ENCODE measurements at places on chromosomes 16 and 17. TPM values are rescaled to one million over a fixed set of nuclear protein-coding genes. Genes with fewer than 3 reads are reported as not detected.

DNA sequence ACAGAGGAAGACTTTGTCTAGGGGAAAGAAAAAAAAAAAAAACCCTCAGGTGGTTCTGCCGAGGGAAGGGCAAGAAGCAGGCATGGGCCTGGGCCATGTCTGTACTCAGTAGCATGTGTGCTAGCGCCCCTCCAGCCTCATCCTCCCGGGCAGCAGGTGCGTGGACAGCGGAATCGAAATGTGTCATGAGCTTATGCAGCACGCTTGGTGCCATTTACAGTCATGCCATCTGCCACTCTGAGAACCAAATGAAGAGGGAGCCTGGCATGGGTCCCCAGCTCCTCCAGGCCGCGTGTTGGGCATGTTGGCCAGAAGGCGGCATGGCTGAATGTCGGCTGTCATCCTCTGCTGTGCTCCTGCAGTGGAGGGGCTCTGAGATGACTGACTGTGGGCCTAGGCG lies 31.4 kb downstream of the CRAMP1 start:
- peaks cover 11% of the 10 kb centered on the region for H3K4me1 ChIP-seq
- H3K4me3 ChIP-seq = no peak overlapping the region
- no peaks in the 10 kb centered on the region for H3K27me3 ChIP-seq
- no peak overlapping the region for H3K27ac ChIP-seq

DNA sequence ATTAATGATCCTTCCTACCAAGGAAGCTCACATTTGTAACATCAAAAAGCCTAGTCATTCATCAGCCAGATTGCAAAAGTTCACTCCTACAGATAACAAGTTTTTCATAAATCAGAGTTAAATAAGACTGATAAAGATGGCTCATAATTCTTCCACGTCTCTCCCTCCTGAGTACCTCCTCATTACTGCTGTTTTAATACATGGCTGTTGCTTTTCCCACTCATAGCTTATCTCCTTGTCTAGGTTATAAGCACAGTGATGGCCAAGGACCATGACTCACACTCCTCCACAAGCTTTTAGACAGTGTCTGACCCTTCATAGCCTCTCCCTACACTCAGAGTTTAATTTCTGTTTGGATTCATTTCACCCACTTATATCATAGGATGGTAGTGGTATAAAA lies 100.9 kb upstream of the MON1B start:
- H3K27ac ChIP-seq = no peak overlapping the region
- H3K36me3 ChIP-seq = no peaks in the 10 kb centered on the region

GRCh38 chr16:58629733-58630640 lies at the start of gene CNOT1:
Gene CNOT1 (minus strand): TSS chr16:58629826. CDS start chr16:58599337, 30,489 bp downstream.
- H3K4me1 ChIP-seq = peaks cover 12% of the 10 kb centered on the region
- peak within 1 kb of the TSS; percentile 86 for H3K4me3 ChIP-seq

GRCh38 chr17:4174556-4174955 lies 31.6 kb downstream of the CYB5D2 start:
- peaks cover 5% of the 10 kb centered on the region for H3K4me1 ChIP-seq
- H3K36me3 ChIP-seq = peaks cover 100% of the 10 kb centered on the region
- H3K4me3 ChIP-seq = no peak overlapping the region
- DNase-seq = no peak
- no peak overlapping the region for H3K27ac ChIP-seq
- no peaks in the 10 kb centered on the region for H3K27me3 ChIP-seq

DNA sequence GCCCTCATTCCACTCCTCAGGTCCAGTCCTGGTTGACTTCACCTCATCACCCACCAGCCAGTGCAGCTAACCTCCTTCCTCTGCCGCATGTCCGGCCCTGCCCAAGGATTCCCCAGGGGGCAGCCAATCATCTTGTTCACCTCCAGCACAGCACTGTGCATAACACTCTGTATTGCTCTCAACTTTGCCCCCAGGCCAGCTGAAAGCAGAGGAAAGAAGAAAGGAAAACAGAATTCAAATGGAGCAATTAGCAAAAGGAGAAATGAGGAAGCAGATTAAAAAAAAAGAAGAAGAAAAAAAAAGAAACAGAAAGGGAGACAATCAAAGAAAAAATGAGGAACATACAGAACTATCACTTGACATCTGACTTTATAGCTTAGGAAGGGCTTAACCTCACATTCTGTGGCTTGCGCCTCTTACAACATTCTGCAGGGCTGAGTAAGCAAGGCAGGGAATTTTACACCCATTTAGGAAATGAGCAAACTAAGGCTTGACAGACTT lies 26.1 kb downstream of the GAS7 start:
- no peaks in the 10 kb centered on the region for H3K36me3 ChIP-seq
- H3K4me3 ChIP-seq = no peak overlapping the region
- no peak overlapping the region for H3K27ac ChIP-seq
- H3K4me1 ChIP-seq = peaks cover 61% of the 10 kb centered on the region
- DNase-seq = no peak

- H3K27me3 ChIP-seq = peaks cover 75% of the 10 kb centered on the region
- H3K36me3 ChIP-seq = no peaks in the 10 kb centered on the region
- no peak for DNase-seq
- no peak overlapping the region for H3K27ac ChIP-seq
These were observed 28.6 kb downstream of the OSBPL7 start for GRCh38 chr17:47792979-47793378.

- H3K36me3 ChIP-seq = no peaks in the 10 kb centered on the region
- H3K4me3 ChIP-seq = no peak overlapping the region
- peak; percentile 30 for DNase-seq
- no peaks in the 10 kb centered on the region for H3K4me1 ChIP-seq
- H3K27ac ChIP-seq = no peak overlapping the region
These were observed 254.6 kb downstream of the HS3ST3A1 start for GRCh38 chr17:13346996-13347762.

DNA sequence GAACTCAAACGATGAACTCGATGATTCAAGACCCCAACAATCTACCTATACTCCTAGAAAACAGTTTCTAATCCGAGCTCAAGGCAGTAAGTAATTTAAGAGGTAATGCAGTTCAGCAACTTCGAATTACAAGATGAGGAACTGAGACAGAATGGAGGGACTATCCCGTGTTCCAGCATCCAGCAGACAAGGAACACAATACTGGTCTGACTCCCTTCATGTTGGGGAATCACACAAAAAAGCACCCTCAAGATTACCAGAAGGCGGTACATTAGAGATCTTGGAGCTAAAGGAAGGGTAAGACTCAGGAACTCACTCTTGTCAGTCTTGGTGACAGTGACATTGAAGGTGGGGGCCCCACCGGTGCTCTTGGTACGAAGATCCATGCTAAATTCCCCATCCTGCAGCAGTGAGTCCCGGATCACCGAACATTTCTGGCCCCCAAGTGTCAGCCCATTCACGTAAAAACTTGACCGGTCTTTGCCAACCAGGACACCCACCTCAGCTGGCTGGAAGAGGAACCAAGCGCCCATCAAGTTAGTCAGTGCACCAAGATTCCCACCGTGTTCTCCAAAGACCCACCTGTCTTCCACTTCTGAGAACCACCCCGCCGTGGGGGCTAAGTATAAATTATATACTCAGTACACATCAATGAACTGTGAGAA lies 1.9 kb downstream of the PFN1 start:
- peak overlapping the region; percentile 99 for H3K27ac ChIP-seq
- H3K4me3 ChIP-seq = peak overlapping the region; percentile 99
- no peak for DNase-seq
- peaks cover 54% of the 10 kb centered on the region for H3K36me3 ChIP-seq

Gene HAS3
- 0.27 TPM for polyA plus RNA-seq

Gene CD300H
- 0.30 TPM for polyA plus RNA-seq

Measured in heart left ventricle (tissue), 16 donors.